ENCODE measurements at places on chromosomes 3 and 15. TPM values are rescaled to one million over a fixed set of nuclear protein-coding genes. Genes with fewer than 3 reads are reported as not detected.

Gene RNF7
- total RNA-seq = 83.6 TPM

Gene APBA2
- 9.5 TPM for total RNA-seq

Gene KCTD6
- 11.4 TPM for total RNA-seq

Gene HCN4
- 0.08 TPM for total RNA-seq

Gene MKRN3
- total RNA-seq = 1.1 TPM

Gene VEPH1
- 10.8 TPM for total RNA-seq

Gene FBXO40
- 0.23 TPM for total RNA-seq

Gene KBTBD12
- total RNA-seq = 5.5 TPM

Gene ELL3
- total RNA-seq = 2.9 TPM

Gene U2SURP
- 125 TPM for total RNA-seq

Gene HTR3C
- total RNA-seq = not detected

GRCh38 chr3:54845551-54845950 is 82.3 kb downstream of the LRTM1 start:
- no peak for DNase-seq

GRCh38 chr15:77494964-77495363 is 74.3 kb downstream of the HMG20A start:
- no peak for DNase-seq

DNA sequence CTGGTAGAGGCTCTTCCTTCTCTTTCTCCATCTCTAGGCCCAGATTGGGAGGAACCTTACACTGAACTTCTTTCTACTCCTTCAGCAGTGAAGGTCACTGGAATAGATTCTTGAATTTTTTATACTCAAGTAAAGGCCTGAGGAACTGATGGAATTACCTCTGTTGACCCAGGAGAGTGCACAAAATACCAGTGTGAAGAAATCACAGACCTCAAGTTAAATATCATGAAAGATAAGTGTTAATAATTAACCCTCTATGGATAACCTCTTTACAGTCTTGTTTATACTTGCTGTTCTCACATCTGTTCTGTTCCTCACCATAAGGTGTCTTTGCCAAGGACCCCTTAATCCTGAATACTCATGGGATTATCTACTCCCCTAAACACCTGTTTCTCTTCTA is 244.4 kb upstream of the STAC start:
- DNase-seq = no peak

DNA sequence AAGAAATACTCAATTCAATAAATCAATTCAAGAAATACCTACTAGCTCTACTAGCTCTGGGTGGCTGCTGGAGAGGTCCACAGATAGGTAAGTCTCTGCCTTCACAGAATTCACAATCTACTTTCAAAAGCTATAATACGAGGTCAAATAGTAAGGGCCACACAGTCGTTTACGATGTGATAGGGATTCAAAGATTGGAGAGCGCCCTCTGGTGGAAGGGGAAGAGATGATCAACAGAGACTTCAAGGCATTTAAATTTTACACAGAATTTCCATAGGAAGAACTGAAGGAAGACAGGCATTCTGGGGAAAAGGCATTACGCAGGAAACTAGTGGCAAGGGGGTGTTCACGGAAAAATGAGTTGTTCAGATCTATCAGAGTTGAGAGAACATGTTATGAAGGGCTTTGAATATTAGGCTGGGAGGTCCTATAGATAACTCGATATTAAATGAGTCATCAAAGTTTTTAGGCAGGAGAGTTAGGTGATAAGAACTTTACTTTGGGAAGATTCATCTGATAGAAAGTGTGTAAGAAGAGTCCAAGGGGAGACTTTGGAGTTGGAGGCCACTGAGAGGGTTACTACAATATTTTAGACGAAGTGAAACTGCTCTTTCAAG is 128.8 kb downstream of the FRMD5 start:
- no peak for DNase-seq

DNA sequence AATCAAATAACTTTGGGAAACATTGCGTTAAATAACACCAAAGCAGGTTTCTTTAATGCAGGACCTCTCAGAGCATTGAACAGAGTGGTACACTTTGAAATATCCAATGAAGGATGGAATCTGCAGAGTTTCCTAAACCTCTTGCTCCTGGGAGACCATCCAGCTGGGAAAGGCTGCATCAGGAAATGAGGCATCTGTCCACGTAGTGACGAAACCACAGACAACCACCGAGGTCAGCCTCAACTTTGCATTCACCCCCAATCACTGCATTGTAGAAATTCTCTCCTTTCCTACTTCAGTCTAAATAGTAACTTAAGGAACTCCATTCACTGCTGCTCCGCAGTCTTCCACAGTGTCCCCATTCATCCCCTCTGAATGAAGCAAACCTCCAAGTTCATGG is 41.5 kb upstream of the CDV3 start:
- no peak for DNase-seq

DNA sequence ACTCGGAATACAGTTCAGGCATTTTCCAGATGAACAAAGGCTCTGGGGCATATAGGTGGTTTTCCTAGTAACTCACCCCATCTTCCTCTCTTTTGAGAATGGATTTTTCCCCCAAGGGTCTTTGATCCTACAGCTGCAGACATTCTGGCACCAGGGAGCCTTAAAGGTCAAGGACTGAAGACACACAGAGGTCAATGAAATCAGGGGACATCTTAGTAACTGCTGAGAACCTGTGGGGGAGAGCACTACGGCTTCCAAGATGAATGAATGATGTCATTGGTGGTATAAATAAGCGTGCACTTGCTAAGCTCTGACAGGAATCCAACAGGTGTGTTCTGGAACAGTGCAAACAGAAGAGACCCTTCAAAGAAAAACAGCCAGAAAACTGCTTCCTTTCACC is 36.3 kb downstream of the TMEM212 start:
- no peak for DNase-seq

DNA sequence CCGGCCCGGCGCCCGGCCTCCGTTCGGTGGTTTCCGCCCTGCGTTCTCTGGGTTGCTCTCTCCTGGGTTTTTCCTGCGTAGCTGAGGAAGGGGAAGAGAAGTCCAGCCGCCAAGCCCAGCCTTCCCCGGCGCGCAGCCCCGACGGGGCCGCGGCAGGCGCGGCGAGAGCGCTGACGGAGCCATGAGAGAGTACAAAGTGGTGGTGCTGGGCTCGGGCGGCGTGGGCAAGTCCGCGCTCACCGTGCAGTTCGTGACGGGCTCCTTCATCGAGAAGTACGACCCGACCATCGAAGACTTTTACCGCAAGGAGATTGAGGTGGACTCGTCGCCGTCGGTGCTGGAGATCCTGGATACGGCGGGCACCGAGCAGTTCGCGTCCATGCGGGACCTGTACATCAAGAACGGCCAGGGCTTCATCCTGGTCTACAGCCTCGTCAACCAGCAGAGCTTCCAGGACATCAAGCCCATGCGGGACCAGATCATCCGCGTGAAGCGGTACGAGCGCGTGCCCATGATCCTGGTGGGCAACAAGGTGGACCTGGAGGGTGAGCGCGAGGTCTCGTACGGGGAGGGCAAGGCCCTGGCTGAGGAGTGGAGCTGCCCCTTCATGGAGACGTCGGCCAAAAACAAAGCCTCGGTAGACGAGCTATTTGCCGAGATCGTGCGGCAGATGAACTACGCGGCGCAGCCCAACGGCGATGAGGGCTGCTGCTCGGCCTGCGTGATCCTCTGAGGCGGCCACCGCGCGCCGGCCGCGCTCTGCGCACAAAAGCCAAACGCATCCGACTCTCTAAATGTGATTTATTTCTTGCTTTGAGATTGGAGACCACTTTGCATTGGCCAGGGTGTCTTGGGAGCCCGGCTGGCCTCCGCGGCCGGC is 727 bp downstream of the RAP2B start:
- no peak for DNase-seq

DNA sequence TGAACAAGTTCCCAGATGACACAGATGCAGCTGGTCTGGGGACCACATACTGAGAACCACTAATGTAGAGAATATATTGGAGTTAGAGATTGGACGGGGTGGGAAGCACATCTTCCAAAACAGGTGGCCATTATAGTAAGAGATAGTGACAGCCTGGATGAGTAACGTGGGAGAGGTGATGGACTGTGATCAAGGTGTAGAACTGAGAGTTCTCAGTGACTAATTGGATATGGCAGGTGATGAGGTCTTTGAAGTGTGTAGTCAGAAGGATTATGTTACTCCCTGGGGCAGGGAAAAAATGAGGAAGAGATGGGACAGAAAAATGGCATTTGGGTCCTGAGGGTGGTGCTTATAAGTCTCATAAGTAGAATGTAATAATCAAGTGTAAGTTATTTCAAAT is 66.6 kb downstream of the KCNMB2 start:
- no peak for DNase-seq

GRCh38 chr3:143332026-143332425 is 212.5 kb downstream of the CHST2 start:
- DNase-seq = no peak

DNA sequence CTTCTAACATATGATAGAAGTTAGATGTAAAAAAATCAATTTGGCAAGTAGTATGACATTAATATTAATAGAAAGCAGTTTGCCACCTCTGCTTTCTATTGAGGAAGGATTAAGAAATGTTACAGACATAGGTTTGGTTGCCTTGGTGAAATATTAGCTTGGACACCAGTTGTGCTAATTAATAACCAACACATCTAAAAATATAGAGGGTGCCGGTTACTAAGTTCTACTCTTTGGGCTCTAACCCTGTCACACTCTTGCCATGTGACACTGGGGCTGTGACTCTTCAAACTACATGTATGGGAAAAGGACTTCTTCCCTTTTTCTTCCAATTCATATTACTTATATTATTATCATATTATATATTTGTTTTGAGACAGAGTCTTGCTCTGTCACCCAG is 64.4 kb downstream of the TRIM71 start:
- no peak for DNase-seq

- DNase-seq = no peak
Measured at GRCh38 chr3:55641964-55642363, 154.9 kb upstream of the WNT5A start.

DNA sequence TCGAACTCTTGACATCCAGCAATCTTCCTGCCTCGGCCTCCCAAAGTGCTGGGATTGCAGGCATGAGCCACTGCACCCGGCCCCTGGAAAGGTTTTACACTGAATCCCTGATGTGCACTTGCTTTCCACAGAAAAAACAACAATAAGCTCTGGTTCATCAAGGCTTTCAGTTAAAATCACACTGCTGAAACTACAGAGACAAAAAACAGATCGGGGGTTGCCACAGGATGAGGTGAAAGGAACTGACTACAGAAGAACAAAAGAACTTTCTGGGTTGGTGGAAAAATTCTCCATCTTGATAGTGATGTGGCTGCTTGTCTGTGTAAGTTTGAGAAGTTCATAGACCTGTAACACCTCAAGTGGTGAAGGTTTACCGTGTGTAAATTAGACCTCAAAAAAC is 2.9 kb downstream of the RAB43 start:
- DNase-seq = no peak

GRCh38 chr3:50442945-50443579 is 60.4 kb downstream of the CACNA2D2 start:
- DNase-seq = no peak

- no peak for DNase-seq
Measured at GRCh38 chr3:127734754-127735473, 62.2 kb downstream of the ABTB1 start.

- DNase-seq = no peak
Measured at GRCh38 chr3:135453326-135453725, 512.2 kb upstream of the PPP2R3A start.

- DNase-seq = no peak
Measured at GRCh38 chr15:65393091-65393490, 15.3 kb upstream of the IGDCC3 start.

GRCh38 chr15:75727851-75728715 is 15.4 kb upstream of the CSPG4 start:
- DNase-seq = peak; percentile 75

GRCh38 chr3:197958346-197958745 is 1.7 kb upstream of the LMLN start:
- no peak for DNase-seq

- DNase-seq = no peak
Measured at GRCh38 chr15:76197703-76198455, 113.4 kb downstream of the ETFA start.

- DNase-seq = no peak
Measured at GRCh38 chr3:177928172-177928873, 607.9 kb upstream of the KCNMB2 start.

GRCh38 chr15:78369161-78369560 is 29.0 kb downstream of the CRABP1 start:
- no peak for DNase-seq

DNA sequence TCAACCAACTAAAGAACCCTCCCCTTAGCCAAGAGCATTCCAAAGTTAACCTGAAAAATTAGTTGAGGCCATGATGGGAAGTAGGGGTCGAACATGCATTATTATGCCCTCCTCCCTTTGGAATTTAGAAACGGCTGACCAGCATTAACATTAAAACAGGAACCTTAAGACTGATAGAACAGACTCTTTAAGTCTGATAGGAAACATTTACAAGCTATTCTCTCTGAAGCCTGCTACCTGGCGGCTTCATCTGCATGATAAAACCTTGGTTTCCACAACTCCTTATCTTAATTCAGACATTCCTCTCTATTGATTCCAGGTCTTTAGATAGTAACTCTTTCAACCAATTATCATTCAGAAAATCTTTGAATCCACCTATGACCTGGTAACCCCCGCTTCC is 331.0 kb downstream of the CGGBP1 start:
- no peak for DNase-seq

GRCh38 chr3:112857526-112857925 is 10.9 kb upstream of the CD200R1L start:
- no peak for DNase-seq

- no peak for DNase-seq
Measured at GRCh38 chr3:94990952-94991705, 928.3 kb downstream of the NSUN3 start.

GRCh38 chr15:86743283-86743903 is 663.7 kb downstream of the AGBL1 start:
- no peak for DNase-seq

GRCh38 chr3:153330901-153331300 is 168.9 kb downstream of the RAP2B start:
- no peak for DNase-seq

DNA sequence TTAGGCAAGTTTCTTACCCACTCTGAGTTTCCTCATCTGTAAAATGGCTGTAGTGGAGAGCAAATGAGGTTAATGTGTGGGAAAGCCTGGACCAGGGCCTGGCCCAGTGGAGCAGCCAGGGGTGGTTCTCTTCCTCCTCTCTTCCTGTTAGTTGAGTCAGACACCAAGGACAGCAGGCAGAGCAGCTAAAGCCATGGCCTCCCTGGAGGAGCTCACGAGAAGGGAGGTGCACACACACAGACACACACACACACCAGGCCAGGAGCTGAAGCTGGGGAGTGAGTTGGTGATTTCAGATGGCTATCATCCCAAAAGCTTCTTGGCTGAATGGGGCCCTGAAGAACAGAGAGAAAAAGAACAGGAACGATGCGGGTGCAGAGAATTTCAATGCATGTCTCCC is 33.2 kb upstream of the TSPAN3 start:
- no peak for DNase-seq

DNA sequence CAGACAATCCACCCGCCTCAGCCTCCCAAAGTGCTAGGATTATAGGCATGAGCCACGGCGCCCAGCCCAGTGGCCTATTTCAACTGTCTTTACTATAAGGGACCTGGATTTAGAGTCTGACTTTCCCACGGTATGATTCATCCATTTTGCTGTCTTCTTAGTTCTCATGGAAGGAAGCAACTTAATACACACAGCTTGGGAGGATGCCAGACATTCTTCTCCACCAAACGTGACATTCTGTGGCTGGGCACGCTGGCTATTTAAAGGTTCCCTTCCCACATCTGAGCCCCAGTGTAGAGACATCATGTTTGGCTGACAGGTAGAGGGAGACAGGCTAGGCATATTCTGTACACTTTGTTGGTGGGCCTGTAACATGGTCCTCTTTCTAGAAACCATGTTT is 26.2 kb downstream of the FAM43A start:
- no peak for DNase-seq

Measured in ureter (tissue), 1 donor.